Left lung (tissue), 14 donors: ENCODE measurements at places on chromosomes 11 and 22. TPM values are rescaled to one million over a fixed set of nuclear protein-coding genes. Genes with fewer than 3 reads are reported as not detected.
A peak's percentile ranks its signal among the peaks of the same experiment; 100 is the strongest.

GRCh38 chr22:36778020-36778419 is 2.1 kb upstream of the IFT27 start:
- no peaks in the 10 kb centered on the region for H3K27me3 ChIP-seq
- H3K27ac ChIP-seq = no peak overlapping the region
- no peaks in the 10 kb centered on the region for H3K36me3 ChIP-seq
- no peak for DNase-seq
- peaks cover 27% of the 10 kb centered on the region for H3K4me1 ChIP-seq
- no peak overlapping the region for H3K4me3 ChIP-seq

GRCh38 chr11:22479208-22479607 is 141.0 kb downstream of the SLC17A6 start:
- no peak overlapping the region for H3K4me3 ChIP-seq
- DNase-seq = no peak
- no peak overlapping the region for H3K27ac ChIP-seq
- H3K4me1 ChIP-seq = no peaks in the 10 kb centered on the region
- H3K36me3 ChIP-seq = no peaks in the 10 kb centered on the region
- no peaks in the 10 kb centered on the region for H3K27me3 ChIP-seq

- H3K27ac ChIP-seq = no peak overlapping the region
- no peak overlapping the region for H3K4me3 ChIP-seq
- H3K27me3 ChIP-seq = no peaks in the 10 kb centered on the region
Observed at GRCh38 chr22:37119872-37120271, 10.4 kb upstream of the TMPRSS6 start.

GRCh38 chr22:43381693-43382092 is 30.1 kb upstream of the MPPED1 start:
- H3K27ac ChIP-seq = no peak overlapping the region
- no peak overlapping the region for H3K4me3 ChIP-seq
- no peaks in the 10 kb centered on the region for H3K27me3 ChIP-seq
- H3K4me1 ChIP-seq = peaks cover 6% of the 10 kb centered on the region
- no peaks in the 10 kb centered on the region for H3K36me3 ChIP-seq

DNA sequence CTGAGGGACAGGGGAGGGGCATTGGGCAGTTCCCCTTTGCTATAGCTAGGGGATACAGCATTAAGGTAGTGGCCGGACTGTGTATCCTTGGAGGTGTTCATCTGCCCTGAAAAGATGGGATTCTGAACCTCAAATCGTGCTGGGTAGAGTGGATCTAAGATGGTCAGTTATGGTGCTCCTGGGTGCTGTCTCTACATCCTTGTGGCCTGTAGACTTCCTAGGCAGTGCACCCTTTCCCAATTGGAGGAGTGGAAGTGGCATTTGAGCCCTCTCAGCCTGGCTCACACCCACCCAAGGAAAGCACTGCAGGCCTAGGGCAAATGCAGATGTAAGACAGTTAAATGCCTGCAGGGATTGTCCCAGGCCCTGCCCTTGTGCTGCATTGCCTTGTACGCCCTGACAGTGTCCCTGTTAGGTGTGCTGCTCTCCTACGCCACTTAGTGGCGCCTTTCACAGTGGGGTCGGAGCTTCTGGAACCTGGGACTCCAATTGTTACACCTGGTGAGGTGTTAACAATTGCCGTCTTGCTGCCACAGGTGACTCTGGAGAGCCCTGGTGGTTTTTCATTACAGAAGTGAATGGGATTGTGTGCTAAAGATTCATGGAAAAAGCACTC is 35.0 kb downstream of the PPFIBP2 start:
- H3K27ac ChIP-seq = no peak overlapping the region
- no peaks in the 10 kb centered on the region for H3K36me3 ChIP-seq
- no peaks in the 10 kb centered on the region for H3K27me3 ChIP-seq
- no peaks in the 10 kb centered on the region for H3K4me1 ChIP-seq

GRCh38 chr22:38318792-38319773 is 1.9 kb upstream of the CSNK1E start:
- peak overlapping the region; percentile 91 for H3K27ac ChIP-seq
- H3K27me3 ChIP-seq = peaks cover 9% of the 10 kb centered on the region
- no peak overlapping the region for H3K4me3 ChIP-seq
- no peak for DNase-seq
- no peaks in the 10 kb centered on the region for H3K36me3 ChIP-seq

DNA sequence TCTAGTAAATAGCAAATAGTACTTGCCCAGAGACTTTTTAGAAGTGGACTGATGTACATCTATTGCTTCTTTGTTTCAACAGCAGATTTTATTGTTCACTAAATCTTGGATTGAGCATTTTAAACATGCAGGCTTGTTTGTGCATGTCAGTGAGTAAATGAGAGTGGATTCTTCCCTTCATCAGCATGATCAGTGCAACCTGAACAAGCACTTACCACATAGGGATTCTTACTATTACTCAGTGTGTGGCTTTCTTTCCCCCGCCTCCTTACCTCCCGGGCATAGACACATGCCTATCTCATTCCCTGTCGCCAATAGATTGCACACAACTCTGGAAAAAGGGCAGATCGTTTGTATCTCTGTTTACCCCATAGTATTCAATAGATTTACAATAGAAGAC is 197.5 kb downstream of the C11orf87 start:
- H3K4me1 ChIP-seq = no peaks in the 10 kb centered on the region
- no peak overlapping the region for H3K4me3 ChIP-seq

GRCh38 chr22:32721328-32722180 is 80.0 kb upstream of the TIMP3 start:
- DNase-seq = no peak
- peaks cover 30% of the 10 kb centered on the region for H3K4me1 ChIP-seq
- H3K27me3 ChIP-seq = no peaks in the 10 kb centered on the region
- H3K4me3 ChIP-seq = no peak overlapping the region
- H3K27ac ChIP-seq = no peak overlapping the region

DNA sequence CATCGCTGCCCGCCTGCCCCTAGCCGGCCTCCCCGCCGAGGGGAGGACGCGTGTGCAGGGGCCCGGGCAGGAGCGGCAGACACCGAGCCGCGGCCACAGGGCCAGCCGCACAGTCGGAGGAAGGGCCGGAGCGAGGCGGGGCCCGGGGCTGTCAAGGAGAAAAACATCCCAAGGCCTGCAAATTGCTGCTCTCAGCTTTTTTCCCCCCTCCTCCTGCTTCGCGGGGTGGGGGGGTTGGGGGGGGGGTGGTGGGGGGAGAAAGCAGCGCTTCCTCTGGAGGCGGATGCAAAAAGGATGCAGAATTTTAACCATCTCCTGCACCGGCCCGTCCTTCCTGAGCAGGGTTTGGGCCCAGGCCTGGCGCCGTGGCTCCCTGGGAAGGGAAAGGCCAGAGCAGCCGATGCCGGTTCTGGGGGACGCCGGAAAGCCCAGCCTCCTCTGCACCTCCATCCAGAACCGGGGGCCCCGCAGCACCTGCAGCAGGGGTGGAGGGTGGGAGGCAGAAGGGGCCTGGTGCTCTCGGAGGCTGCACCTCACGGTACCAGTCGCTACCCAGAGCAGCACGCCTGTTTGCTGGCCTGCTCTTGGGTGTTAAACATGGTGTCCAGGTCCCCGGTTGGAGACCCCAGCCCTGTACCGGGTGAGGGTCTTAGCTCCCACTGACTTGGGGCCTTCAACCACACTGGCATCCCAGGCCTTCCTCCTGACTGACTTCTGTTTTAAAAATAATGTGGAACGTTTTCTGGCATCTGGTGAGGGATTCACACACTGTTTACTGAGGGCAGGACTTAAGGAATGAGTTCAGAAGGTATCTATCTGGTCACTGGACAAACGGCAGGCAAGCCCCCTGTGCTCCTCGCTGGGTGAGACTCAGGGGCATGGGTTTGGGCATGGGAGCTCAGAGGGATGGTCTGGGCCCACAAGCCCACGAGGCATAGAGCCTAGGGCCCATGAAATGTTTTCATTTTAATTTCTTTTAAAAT is 77.4 kb upstream of the WNT7B start:
- H3K36me3 ChIP-seq = no peaks in the 10 kb centered on the region
- H3K4me3 ChIP-seq = peak overlapping the region; percentile 72
- peaks cover 92% of the 10 kb centered on the region for H3K4me1 ChIP-seq
- H3K27me3 ChIP-seq = no peaks in the 10 kb centered on the region
- peak overlapping the region; percentile 97 for H3K27ac ChIP-seq

- H3K4me3 ChIP-seq = no peak overlapping the region
- no peaks in the 10 kb centered on the region for H3K4me1 ChIP-seq
- H3K27me3 ChIP-seq = no peaks in the 10 kb centered on the region
- no peaks in the 10 kb centered on the region for H3K36me3 ChIP-seq
Observed at GRCh38 chr11:96373826-96374225, 15.9 kb downstream of the CCDC82 start.

- no peak overlapping the region for H3K4me3 ChIP-seq
- no peak for DNase-seq
- no peaks in the 10 kb centered on the region for H3K36me3 ChIP-seq
- H3K27me3 ChIP-seq = no peaks in the 10 kb centered on the region
- no peaks in the 10 kb centered on the region for H3K4me1 ChIP-seq
Observed at GRCh38 chr22:22246706-22247105, 2.1 kb downstream of the VPREB1 start.

DNA sequence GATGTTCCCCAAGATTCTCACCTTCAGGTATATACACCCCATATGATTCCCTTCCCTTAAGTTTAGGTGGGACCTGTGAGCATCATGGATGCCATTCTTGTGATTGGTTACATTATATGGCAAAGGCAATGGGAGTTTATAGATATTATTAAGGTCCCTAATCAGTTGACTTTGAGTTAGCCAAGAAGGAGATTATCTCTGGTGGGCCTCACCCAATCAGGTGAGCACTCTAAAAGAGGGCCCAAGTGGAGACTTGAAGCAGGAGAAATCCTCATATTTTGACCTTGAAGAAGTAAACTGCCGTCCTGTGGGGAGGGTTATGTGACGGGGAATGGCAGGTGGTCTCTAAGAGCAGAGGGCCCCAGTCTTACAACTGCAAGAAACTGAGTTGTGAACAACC is 94.2 kb downstream of the HSD17B12 start:
- H3K27ac ChIP-seq = no peak overlapping the region
- DNase-seq = no peak
- H3K27me3 ChIP-seq = no peaks in the 10 kb centered on the region
- no peak overlapping the region for H3K4me3 ChIP-seq
- no peaks in the 10 kb centered on the region for H3K4me1 ChIP-seq
- H3K36me3 ChIP-seq = no peaks in the 10 kb centered on the region

DNA sequence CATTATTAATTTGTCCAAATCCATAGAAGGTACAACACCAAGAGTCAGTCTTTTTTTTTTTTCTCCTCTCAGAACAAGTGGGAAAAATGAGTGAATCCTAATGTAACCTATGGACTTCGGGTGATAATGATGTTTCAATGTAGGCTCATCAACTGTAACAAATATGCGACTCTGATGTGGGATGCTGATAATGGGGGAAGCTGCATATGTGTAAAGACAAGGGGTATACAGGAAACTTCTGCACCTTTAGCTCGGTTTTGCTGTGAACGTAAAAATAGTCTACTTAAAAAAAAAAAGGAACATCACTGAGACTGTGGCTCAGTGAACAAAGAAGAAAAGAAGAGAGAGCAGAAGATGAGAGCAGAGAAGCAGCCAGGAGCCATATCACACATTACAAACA is 78.3 kb upstream of the ARHGAP32 start:
- H3K27ac ChIP-seq = no peak overlapping the region
- peaks cover 9% of the 10 kb centered on the region for H3K4me1 ChIP-seq
- no peaks in the 10 kb centered on the region for H3K27me3 ChIP-seq
- DNase-seq = no peak
- no peak overlapping the region for H3K4me3 ChIP-seq
- H3K36me3 ChIP-seq = no peaks in the 10 kb centered on the region

Gene NELL1
- total RNA-seq = not detected

- H3K4me1 ChIP-seq = peaks cover 68% of the 10 kb centered on the region
- DNase-seq = no peak
- H3K27ac ChIP-seq = peak overlapping the region; percentile 84
- no peaks in the 10 kb centered on the region for H3K36me3 ChIP-seq
- H3K27me3 ChIP-seq = no peaks in the 10 kb centered on the region
Observed at GRCh38 chr11:78312712-78313111, 104.9 kb downstream of the GAB2 start.

DNA sequence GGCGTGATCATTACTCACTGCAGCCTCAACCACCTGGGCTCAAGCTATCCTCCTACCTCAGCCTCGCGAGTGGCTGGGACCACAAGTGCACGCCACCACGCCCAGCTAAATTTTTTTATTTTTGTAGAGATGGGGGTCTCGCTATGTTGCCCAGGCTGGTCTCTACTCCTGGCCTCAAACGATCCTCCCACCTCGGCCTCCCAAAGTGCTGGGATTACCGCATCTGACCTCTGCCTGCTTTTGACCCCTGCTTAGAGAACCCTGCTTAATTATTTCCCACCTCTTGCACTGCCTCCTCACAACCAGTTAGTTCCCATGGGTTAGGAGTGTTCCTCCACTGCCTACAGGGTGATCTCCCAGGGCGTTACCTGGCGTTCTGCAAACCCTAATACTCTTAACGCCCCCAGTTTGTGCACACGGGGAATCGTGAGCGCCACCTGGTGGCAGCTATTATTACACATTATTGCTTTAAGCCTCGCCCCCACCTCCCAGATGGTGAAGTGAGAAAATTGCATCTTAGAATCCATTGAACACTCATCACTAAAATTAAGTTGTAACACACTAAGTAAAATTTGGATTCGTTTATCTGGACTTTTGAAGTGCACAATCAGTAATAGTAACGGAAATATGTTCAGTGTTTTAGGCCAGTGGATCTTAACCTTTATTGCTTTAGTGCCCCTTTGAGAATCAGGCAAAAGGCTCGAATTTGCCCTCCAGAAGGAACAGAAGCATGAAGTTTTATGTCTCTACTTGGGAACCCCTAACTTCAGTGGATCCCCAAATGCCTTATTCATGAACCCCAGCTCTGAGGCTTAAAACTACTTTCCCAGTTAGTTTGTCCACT is 61.4 kb upstream of the ASPHD2 start:
- peaks cover under 1% of the 10 kb centered on the region for H3K27me3 ChIP-seq
- no peak overlapping the region for H3K4me3 ChIP-seq
- no peaks in the 10 kb centered on the region for H3K4me1 ChIP-seq
- no peak overlapping the region for H3K27ac ChIP-seq
- H3K36me3 ChIP-seq = no peaks in the 10 kb centered on the region

DNA sequence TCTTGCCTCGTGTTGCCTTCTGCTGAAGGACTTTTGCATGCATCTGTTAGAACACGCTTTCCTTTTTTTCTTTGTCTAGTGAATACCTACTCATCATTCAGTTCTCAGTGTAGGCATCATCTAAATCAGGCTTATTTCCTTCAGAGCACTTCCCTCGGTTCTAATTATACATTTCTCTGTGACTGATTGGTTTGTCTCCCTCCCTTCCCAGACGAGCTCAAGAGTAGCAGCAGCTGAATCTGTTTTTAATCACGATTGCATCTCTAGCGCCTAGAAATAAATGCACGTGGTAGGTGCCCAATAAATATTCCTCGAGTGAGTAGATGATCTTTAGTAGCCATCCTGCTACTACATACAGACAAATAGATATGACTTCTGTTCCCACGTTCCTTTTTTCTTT is 6.3 kb downstream of the CEP164 start:
- H3K4me1 ChIP-seq = peaks cover 8% of the 10 kb centered on the region
- no peak overlapping the region for H3K4me3 ChIP-seq
- no peaks in the 10 kb centered on the region for H3K27me3 ChIP-seq
- DNase-seq = no peak

- no peak for DNase-seq
- no peaks in the 10 kb centered on the region for H3K36me3 ChIP-seq
- H3K4me3 ChIP-seq = no peak overlapping the region
- H3K4me1 ChIP-seq = peaks cover 9% of the 10 kb centered on the region
Observed at GRCh38 chr22:44666207-44666585, 35.8 kb upstream of the PRR5 start.
